CD4-positive, alpha-beta memory T cell (primary cell): ENCODE measurements at places on chromosomes 3 and 15. TPM values are rescaled to one million over a fixed set of nuclear protein-coding genes. Genes with fewer than 3 reads are reported as not detected.

The DUOX2 gene
- polyA plus RNA-seq, result not detected

The TFG gene
- polyA plus RNA-seq, result 56.6 TPM

The RAD54L2 gene
- polyA plus RNA-seq, result 18.5 TPM

The GABRR3 gene
- 0.03 TPM for polyA plus RNA-seq

The STAC gene
- polyA plus RNA-seq, result not detected

The ACTC1 gene
- not detected for polyA plus RNA-seq

The NR1I2 gene
- polyA plus RNA-seq, result 0.46 TPM

The SH2D7 gene
- polyA plus RNA-seq, result not detected

The RETNLB gene
- polyA plus RNA-seq, result not detected

The MYRIP gene
- not detected for polyA plus RNA-seq

The GPR156 gene
- polyA plus RNA-seq, result not detected

The MOBP gene
- not detected for polyA plus RNA-seq

The C2CD4A gene
- 0.08 TPM for polyA plus RNA-seq

The TMEM108 gene
- polyA plus RNA-seq, result not detected

The GPR15 gene
- 12.9 TPM for polyA plus RNA-seq

The GHSR gene
- polyA plus RNA-seq, result not detected

The CDHR4 gene
- not detected for polyA plus RNA-seq

The ACKR2 gene
- not detected for polyA plus RNA-seq

The LRRC15 gene
- polyA plus RNA-seq, result not detected

The PTPRG gene
- not detected for polyA plus RNA-seq

The COL7A1 gene
- polyA plus RNA-seq, result not detected

The AGTR1 gene
- polyA plus RNA-seq, result not detected

The CHRNA7 gene
- not detected for polyA plus RNA-seq

The CDC25A gene
- polyA plus RNA-seq, result 0.09 TPM

The EPHA6 gene
- not detected for polyA plus RNA-seq

The ALDH1A2 gene
- not detected for polyA plus RNA-seq

The FANCD2 gene
- 5.3 TPM for polyA plus RNA-seq

The CPLX3 gene
- not detected for polyA plus RNA-seq

The SLC28A2 gene
- not detected for polyA plus RNA-seq

The ITGA11 gene
- polyA plus RNA-seq, result not detected

The ZBTB47 gene
- not detected for polyA plus RNA-seq

The DCBLD2 gene
- polyA plus RNA-seq, result 0.52 TPM

The SEMA3F gene
- not detected for polyA plus RNA-seq

The KBTBD13 gene
- polyA plus RNA-seq, result not detected

The GOLGA8H gene
- polyA plus RNA-seq, result not detected

The CHRM5 gene
- polyA plus RNA-seq, result not detected

The IL17RB gene
- 0.09 TPM for polyA plus RNA-seq

The MAP1A gene
- 0.10 TPM for polyA plus RNA-seq

The RBMS3 gene
- polyA plus RNA-seq, result not detected

The CNTN6 gene
- polyA plus RNA-seq, result not detected

The NEK10 gene
- polyA plus RNA-seq, result not detected

The NDN gene
- not detected for polyA plus RNA-seq

The CELF6 gene
- not detected for polyA plus RNA-seq

The CNTN3 gene
- not detected for polyA plus RNA-seq

The TBC1D2B gene
- 5.6 TPM for polyA plus RNA-seq

The ANP32A gene
- polyA plus RNA-seq, result 64.5 TPM

The STXBP5L gene
- not detected for polyA plus RNA-seq

The CCDC54 gene
- polyA plus RNA-seq, result 0.18 TPM

The ZNF770 gene
- 101 TPM for polyA plus RNA-seq

The GRM7 gene
- not detected for polyA plus RNA-seq

The KLF13 gene
- 22.0 TPM for polyA plus RNA-seq

The UNC13C gene
- not detected for polyA plus RNA-seq
